SK-N-SH treated with all-trans-retinoic acid at 6 μM for 48 hours (cell line): ENCODE measurements at places on chromosomes 5 and 9.
A peak's percentile ranks its signal among the peaks of the same experiment; 100 is the strongest.

GRCh38 chr9:136209232-136209631 lies 4.3 kb upstream of the LHX3 start:
- ATAC-seq, result no peak

GRCh38 chr5:30894811-30895210 lies 298.7 kb upstream of the CDH6 start:
- ATAC-seq, result no peak

DNA sequence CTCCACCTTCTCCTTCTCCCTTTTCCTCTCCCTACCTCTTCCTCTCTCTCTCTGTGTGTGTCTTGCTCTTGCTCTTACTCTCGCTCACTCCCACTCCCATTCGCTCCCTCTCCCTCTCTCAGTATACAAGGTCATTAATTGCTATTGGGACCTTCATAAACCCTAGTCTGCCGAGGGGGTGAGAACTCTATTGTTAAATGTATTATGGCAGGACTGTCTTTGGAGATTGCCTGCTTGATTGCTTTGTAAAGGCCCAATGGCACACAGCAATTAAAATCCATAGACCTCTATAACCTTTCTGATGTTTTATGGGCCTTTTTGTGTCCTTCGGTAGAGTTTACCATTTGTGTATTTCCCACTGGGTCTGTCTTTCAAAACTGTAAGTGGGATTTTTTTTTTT lies 465.9 kb downstream of the ANXA1 start:
- no peak for ATAC-seq

- ATAC-seq, result peak; percentile 87
Observed at GRCh38 chr5:17398431-17398830, 99.6 kb upstream of the TAF11L2 start.

DNA sequence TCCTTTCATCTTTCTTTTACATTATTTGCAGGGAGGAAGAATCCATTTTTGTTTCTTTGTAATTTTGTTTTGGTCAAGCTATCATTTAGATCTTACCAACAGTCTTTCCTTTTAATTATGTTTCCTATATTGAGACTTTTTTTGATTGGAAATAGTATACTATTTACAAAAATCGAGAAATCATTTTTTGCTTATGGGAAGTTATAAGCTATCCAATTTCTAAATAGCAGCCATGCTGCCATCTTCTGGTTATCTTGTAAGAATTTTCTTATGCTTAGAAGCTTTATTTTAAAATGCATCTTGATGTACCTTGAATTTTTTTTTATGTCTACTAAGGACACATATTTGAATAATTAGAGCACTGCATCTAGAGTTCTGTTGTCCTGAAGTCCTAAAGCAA lies 821.2 kb downstream of the PTPRD start:
- ATAC-seq, result no peak

DNA sequence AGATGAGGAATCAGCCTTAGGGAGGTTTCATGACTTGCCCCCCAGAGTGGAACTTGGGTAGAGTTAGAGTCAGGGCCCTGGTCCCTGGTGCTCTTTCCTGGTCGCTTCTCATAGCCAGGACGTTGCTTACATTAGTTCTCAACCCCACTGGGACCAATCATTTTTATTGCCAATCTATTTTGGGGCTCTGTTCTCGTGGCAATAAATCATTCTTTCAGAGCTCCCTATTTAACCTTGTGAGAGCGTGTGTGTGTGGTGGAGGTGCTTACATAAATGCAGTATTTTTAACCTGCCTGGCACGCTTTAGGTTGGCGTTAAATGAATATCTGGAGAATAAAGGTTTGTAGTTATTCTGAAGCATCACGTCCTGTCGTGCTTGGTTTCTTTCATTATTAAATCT lies 4.1 kb downstream of the TRIO start:
- ATAC-seq, result no peak

GRCh38 chr5:59600153-59600552 lies 293.4 kb downstream of the PDE4D start:
- ATAC-seq, result no peak

- peak; percentile 87 for ATAC-seq
Observed at GRCh38 chr9:134698587-134699342, 57.2 kb downstream of the COL5A1 start.

- no peak for ATAC-seq
Observed at GRCh38 chr9:20253635-20254034, 368.7 kb downstream of the MLLT3 start.

DNA sequence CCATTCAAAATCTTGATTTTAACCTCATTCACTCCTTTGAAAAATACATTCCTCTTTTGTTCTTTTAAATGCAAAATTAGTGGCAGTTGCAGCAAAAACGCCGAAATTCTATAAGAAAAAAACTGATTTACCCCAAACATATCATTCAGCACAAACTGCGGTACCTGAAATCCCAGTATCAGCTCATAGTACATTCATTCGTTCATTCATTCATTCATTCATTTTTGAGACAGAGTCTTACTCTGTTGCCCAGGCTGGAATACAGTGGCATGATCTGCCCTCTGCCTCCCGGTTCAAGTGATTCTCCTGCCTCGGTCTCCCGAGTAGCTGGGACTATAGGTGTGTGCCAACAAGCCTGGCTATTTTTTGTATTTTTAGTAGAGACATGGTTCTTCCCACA lies 20.4 kb downstream of the FBLL1 start:
- no peak for ATAC-seq

GRCh38 chr5:139668064-139668880 lies 20.1 kb downstream of the CXXC5 start:
- ATAC-seq, result peak; percentile 69

DNA sequence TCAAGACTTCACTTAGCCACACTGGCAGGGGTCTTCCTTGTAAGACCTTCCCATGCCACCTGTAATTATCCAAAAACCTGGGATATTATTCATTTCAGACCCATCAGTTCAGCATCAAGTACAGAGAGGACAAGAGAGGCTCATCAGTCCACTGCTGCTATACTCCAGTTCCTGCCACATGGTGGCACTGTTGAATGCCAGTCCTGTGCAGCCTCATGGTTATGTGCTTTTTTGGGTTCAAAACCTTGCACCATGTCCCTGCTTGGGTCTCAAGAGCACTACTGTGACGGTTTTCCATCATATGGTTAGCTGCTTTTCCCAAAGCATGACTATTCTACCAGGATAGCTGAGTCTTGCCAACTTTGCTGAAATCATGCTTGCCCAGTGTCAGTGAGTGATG lies 8.5 kb downstream of the PTGS1 start:
- ATAC-seq, result no peak

DNA sequence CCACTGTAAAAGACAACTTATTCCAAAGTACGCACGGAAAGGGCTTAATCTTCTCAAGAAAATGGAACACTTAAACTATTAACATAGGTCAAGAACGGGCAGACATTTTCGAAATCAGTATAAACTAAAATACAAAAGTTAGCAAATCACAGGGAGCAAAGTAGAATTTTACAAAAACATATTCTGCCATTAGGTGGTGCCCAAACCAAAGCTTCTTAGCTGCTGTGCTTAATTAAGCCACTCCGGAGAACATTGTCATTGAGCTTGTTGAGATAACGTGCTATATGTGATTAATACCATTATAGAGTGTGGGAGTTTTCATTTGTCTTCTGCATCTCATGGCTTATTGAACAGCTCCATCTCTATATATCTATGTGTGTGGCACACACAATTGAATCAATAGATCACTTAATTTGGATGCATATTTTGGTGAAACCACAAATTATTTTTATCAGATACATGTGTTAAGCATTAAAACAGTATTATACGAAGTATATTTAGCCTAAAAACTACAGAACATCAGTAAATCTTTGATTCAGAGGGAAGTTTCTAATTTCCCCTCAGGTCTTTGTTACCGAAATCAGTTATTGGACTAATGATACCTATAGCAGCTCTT lies 23.4 kb downstream of the UBLCP1 start:
- ATAC-seq, result peak; percentile 67

DNA sequence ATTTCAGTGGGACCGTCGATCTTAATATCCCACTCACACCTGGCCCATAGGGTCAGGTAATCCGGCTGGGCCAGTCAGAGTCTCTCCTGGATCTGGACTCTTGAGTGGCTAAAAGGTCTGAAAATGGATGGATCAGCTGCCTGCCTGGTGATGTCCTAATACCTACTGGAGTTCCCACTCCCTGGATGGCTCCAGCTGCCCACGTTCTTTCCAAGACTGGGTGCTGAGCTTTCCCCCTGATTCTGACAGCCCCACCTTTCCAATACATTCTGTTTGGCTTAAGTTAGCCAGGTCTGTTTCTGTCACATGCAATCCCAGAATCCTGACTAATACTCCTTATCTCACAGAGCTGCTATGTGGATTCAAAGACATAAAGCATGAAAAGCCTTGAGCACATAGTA lies 10.2 kb downstream of the SH3PXD2B start:
- ATAC-seq, result peak; percentile 35

DNA sequence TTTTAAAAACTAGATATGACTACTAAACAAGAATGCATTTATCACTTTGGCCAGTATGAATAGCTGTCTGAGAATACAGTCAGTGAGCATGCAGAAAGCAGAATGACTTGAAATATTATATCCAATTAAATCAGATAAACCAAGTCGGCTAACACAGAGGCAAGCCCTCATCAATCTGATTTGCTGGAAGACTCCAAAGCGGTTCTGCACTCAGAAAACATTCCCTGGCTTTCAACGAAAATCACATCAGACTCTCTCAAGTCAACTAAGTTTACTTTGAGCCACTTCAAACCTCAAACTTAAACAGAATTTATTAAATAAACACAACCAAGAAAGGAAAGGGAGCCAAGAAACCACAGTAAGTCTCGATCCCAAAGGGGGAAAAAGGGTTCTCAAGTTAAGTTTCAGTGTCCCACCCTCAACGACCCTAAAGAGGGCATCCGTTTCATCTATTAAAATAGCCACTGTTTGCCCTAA lies 1.4 kb downstream of the MYO10 start:
- peak; percentile 64 for ATAC-seq

DNA sequence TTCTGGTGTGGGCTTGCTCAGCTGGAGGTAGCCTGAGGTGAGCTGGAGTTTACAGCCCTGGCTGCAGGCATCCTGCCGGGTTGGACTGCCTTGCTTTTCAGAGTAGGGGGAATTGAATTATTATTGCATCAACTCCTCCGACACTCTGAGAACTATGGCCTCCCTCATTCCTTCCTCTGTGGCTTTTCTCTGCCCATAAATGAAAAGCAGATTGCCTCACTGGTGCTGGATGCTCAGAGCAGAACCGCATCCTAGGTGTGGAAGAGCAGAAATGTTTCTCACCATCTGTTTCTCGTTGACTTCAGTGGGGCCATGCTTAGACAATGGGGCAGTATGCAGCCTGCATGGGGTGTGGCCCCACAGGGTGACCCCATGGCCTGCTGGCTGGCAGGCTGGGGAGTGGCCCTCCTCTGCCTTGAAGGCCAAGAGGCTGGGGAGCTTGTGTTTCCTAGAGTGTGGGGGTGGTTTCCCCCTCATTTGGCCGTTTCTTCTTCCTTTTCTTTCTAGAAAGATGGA lies 27.3 kb upstream of the TGFBI start:
- peak; percentile 83 for ATAC-seq

DNA sequence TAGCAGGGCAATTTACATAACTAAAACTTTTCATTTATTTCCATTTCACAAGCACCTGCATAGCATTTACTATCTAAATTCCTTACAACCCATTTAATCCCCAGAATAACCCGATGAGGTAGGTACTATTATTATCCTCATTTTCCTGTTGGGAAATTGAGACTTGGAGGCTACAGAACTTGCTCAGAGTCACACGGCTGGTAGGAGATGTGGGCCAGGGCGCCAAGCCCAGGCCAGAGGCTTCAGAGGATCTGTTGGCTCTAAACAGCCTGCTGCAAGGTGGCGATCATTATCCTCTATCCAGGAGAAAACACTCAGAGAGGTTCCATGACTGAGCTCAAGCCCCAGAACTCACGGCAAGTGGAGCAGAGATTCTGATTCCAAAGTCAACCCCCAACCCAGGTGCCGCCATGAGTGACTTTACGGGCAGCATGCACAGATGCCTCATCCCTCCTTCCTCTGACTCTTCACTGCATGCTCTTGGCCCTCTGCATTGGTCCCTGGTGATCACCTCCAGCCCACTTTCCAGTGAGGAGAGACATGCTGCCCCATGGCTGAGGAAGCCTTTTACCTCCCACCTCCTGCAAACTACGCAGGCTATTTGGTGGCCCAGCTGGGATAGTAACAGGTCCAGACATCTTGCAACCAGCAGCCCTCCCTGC lies 168.4 kb upstream of the FSTL4 start:
- no peak for ATAC-seq

DNA sequence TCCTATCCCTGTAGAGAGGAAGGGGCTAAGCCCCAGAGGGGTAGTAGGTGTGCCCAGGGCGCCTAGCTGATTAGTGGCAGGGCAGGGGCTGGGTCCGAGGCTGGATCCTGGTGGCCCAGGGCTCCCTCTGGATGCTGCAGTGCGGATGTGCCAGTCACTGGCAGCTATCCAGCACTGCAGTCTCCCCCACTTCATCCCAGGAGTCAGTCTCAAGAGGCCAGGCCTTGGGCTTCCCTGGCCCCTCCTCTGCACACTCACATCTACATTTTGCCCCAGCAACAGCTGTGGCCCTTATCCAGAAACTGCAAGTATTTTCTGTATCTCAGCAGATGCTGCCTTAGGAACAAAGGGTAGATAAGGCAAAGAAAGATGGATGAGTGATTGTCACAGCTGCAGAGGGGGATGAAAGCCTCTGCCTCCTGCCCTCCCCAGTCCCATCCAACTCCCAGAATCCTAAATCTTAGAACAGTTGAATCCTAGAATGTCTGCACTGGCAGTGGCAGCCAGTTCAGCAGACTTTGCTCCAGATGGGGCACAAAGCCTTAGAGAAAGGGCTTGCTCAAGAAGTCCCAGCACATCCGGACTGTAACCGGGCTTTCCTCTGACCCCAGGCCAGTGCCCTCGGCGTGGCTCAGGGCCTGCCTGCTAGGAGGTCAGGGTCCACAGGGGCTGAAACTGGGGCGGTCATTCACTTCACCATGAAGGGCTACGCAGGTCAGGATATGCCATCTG lies 1.6 kb downstream of the ANXA6 start:
- ATAC-seq, result peak; percentile 48
